ENCODE measurements at places on chromosomes 7 and 10.

GRCh38 chr10:67670401-67670800 is 25.6 kb downstream of the CTNNA3 start:
- DNase-seq, result no peak

GRCh38 chr10:69479240-69480067 is 28.2 kb downstream of the TSPAN15 start:
- DNase-seq, result peak; percentile 22

DNA sequence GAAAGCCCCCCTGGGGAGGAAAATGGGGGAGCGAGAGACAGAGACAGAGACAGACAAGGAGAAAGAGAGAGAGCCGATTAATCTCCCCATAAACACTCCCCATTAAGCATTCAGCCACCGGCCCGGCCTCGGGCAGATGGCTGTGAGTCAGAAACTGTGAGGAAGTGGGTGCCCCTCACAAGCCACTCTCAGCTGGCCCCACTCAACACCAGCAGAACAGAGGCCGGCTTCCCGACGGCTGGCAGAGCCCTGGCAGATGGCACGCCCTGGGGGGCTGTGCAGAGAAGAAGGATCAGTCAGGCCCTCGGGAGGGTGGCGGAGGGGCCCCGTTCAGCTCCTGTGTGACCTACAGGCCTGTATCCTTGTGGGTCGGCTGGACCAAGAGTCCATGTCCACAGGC is 41.2 kb downstream of the CAMK2B start:
- no peak for DNase-seq

- DNase-seq, result no peak
These were observed 1.6 kb downstream of the CHN2 start for GRCh38 chr7:29196191-29196590.

DNA sequence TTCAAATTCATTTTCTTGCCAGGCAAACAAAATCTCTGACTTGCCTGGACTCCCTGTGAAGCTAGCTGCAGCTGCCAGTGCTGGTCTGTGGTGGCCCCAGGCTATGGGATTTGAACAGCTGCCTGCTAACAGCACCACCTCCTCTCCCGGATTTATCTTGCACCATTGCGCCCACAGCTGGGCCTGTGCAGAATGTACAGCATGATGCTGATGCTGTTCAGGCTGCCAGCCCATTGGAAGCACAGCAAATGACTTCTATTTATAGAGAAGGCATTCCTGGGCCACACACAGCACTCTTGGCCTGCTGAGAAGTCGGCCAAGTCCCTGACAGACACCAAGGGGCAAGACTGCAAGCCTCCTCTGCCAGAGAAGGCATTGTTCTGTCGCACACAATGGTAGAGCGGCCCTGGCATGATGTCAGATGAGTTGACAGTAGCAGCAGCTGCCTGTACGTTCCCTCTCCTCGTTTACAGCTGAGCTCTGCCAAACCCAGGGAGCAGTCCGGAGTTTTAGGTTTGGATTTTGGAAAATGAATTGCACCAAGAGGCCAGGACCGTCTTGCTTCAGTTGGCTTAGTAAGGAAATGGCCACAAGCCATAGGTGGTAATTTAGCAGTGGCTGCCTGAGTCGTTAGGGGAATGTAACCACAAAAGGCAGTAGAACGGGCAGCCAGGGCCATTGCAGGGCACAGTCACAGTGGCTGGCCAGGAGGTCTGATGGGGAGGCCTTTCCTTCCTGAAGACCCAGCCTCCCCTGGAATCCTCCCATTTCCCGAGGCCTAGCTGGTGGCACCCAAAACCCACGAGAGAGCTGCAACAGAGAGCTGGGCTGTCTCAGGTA is 38.5 kb downstream of the MTURN start:
- peak; percentile 89 for DNase-seq

GRCh38 chr7:17506095-17506494 is 207.6 kb downstream of the AHR start:
- no peak for DNase-seq

DNA sequence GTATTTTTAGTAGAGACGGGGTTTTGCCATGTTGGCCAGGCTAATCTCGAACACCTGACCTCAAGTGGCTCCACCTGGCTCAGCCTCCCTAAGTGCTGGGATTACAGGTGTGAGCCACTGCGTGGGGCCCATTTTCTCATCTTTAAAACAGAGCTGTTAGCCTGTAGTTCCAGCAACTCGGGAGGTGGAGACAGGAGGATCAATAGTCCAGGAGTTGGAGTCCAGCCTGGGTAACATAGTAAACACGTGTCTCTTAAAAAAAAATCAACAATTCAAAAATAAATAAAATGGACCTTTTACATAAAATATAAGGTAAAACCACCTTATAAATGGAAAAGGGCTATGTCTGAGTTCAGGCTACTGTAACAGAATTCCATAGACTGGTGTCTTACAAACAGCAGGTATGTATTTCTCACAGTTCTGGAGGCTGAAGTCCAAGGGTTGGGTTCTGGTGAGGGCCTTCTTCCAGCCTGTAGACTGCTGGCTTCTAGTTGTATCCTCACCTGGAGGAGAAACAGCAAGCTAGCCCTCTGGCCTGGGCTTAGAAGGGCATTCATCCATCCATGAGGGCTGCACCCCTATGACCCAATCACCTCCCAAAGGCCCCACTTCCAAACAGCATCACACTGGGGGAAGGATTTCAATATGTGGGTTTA is 7.0 kb upstream of the PVRIG start:
- DNase-seq, result no peak

GRCh38 chr7:33757563-33758165 is 147.7 kb upstream of the BMPER start:
- DNase-seq, result no peak

DNA sequence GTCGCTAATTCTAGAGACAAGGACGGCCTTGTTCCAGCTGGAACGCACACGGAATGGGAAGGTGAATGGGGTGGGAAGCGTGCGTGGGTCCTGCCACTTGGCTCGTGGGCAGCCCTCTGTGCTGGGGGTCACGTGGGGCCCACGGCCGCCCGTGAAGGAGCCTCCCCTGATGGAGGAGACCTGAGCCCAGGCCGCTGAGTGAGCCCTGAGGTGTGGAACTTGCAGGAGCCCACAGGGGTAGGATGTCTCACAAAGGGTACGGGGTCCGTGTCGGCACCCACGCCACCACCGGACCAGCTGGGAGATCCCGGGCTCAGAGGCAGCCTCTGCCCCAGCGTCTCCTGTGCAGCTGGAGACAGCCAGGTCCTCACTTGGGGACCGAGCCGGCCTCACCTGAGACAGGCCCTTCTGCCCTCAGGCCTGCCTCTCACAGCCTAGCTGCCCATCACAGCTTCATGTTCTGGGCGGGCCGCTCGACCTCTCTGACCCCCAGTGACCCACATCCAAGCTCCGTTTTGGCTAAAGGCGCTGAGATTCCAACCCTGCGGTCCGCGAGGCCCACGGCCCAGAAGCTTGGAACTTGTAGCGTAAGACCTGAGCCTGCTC is 84.8 kb downstream of the FOXL3 start:
- no peak for DNase-seq

DNA sequence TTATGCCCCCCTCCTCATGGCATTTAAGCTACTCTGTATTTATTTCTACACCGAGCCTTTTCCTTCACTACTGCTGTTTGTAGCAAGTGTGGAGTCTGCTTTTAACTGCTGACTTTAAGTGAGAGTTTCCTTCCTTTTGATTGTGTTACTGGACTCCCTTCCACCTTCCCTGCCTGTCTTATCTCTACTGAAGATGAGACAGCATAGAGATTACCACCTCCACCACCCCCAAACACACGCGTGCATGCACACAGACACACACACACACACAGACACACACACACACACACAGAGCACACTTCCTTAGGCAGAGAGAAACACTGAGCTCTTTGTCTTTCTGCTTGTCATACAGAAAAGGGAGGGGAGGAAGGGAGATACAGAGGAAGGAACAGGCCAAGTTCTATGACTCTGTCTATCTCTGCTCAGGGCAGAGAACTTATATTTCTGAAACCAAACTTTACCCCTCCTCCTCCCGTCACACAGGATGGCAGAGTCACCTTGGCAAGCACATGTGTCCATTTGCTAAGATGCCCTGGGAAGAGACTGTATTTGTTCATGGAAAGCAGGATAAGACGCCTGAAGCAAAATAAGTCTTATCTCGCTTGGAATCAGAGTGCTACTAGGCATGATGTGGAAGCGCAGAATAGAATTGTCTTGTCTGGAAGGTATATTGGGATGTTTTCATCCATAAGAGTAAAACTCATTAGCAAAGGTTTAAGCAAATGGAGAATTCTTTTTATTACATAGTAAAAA is 81.8 kb upstream of the CAV2 start:
- peak; percentile 67 for DNase-seq

DNA sequence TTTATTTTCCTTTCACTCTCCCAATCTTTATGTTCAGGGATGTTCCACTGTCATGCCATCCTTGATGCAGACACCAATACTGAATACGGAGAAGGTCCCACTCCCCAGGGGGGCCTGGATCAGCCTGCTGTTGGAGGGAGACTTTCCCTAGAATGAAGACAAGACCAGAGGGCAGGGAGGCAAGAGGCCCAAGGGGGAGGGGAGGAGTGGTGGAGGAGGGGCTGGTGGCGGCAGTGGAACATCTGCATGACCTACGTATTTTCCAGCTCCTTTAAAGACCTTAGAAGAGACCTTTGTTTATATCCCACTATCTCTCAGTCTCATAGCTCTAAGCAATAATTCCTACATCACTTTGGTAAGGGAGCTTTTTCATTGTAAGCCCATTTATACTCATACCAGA is 183.0 kb downstream of the HECW1 start:
- no peak for DNase-seq

- no peak for DNase-seq
These were observed 44.3 kb downstream of the PLCE1 start for GRCh38 chr10:94038024-94038423.

- no peak for DNase-seq
These were observed 918.6 kb upstream of the AUTS2 start for GRCh38 chr7:68679459-68680234.

GRCh38 chr10:50381642-50382041 is 130.3 kb upstream of the ASAH2 start:
- DNase-seq, result no peak

- DNase-seq, result peak; percentile 19
These were observed 53.0 kb upstream of the GTF2I start for GRCh38 chr7:74604326-74605020.

- no peak for DNase-seq
These were observed 386.1 kb upstream of the COBL start for GRCh38 chr7:51702673-51703072.

- DNase-seq, result no peak
These were observed 29.8 kb downstream of the GSDME start for GRCh38 chr7:24727154-24728120.

- DNase-seq, result no peak
These were observed 1.2 kb downstream of the CFTR start for GRCh38 chr7:117480978-117481377.

DNA sequence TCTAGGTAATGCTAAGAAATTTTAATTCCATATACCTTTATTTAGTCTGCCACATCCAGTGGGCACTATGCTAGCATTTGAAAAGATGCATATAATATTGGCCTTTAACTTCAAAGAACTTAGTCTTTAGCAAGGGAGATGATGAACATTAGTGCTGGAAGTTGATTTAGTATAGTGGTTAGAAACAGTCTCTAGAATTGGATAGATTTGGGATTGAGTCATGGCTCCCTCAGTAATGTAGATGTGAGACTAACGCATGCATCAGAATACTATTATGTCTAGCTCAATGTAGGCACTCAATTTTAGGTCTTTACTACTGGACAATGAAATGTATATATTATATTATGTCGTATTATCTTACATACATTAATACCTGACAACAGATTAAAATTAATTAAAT is 5.8 kb downstream of the DKK1 start:
- no peak for DNase-seq

DNA sequence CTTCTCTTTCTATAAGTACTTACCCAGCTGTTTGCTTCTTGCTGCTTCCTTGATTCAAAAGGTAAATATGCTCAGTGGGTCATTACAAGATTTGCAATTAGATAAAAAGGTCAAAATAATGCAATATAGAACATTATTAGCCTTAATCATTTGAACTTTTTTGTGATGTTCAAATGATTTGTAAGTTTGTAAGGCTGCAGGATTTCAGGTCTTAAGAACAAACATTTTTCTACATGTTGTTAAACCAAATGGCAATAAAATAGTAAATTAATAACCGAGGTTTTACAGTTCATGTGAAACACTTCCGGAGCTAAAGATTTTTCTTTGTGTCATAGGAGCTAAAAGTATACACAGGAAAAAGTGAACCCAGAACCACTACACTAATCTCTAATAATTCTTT is 16.2 kb upstream of the SCIN start:
- no peak for DNase-seq

DNA sequence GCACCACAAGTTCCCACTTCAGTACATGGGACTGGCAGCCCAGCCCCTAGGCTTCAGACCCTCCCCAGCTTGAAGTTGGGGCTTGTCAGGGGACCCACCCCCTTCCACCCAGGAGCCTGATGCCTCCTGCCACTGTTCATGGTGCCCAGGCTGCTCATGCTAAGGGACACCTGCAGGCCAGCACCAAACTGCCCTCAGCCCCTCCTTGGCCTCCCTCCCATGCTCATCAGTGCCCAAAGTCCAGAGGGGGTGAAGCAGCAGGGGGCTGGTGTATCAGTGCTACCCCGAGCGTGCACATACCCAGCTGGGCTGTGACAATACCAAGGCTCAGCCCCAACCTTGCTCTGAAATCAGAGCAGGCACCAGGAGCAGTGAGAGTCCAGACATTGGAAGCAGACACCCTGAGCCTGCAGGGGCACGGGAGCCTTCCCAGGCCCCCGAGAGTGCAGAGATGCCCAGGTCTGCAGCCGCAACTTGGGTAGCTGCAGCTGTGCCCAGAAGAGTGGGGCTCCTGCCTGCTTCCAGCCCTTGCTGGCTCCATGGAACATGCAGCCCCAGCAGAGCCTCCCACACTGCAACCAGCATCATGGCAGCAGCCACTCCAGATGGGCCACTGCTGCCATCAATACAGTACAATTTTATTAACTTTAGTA is 79.0 kb downstream of the MTERF1 start:
- no peak for DNase-seq

DNA sequence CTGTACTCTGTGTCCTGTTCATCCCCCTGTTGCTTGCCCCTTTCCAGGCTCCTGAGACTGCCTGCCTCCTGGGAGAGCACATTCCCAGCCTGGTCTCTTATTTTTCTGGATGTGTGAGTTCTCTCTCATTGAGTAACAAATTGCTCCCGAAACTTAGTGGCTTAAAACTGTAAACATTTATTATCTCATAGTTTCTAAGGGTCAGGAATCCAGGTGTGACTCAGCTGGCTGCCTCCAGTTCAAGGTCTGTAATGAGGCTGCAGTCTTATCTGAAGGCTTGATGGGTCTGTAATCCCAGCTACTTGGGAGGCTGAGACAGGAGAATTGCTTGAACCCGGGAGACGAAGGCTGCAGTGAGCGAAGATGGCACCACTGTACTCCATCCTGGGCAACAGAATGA is 53.6 kb upstream of the PRR15 start:
- no peak for DNase-seq

Measured in LNCaP clone FGC (cell line).